ENCODE measurements at places on chromosomes 3 and 15.
A peak's percentile ranks its signal among the peaks of the same experiment; 100 is the strongest.

DNA sequence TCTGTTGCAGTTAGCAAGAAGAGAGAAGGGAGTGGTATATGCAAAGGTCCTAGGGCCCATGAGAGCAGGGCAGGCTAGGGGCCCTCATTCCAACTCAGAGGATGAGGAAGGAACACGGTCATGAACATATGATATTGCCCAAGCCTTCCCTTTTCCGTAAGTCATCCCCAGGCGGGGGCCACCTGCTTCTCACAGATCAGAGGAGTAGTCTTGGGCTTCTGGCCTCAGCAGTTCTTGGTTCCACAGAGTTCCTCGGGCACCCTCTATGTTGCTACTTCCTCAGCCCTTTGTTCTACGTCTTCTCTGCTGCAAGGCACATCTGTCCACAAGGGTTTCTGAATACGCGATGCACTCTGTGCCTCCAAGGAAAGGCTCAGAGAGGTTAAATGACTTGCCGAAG is 25.3 kb downstream of the EPHB3 start:
- DNase-seq, result no peak

DNA sequence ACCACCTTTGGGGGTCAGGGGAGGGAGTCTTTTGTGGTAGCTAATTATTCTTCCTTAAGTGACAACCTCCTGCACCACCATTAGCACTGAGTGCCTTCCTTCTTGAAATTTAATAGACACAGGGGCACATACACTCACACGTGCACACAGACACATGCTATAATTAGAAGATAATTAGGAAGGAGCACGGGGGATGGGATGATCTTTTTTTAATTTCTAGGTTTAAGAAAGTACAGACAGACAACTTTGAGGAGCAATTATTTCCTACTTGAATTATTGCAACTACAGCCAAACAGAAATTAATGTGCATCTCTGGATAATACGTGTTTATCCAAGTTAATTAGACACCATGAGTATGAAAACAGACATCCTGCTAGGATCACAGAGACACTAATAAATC is 44.8 kb upstream of the GUCA1C start:
- DNase-seq, result no peak

DNA sequence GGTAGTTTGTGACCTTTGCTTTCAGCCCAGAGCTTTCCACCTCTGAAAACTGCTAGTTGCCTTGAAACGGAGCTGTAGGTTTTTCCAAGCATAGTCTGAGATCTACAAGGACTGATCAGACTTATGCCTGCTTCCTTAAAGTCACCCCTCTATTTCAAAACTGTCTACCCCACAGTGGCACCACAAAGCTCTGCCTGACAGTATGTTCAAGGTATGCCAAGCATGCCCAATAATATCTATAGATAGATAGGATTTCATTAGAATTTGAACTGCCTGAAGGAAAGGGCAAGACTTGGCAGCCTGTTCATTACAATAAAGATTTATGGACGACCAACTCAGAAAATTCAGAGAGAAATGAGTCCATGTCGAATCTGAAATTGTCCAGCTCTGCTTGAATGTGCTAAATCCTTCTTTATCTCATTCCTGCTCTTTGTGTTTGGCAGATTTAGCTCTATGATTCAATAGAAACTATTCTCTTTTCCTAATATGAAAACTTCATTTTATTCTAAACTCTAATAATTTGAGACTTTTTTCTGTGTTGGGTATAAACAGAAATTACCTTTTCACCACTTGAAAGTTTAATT is 227.6 kb upstream of the TBC1D5 start:
- no peak for DNase-seq

- DNase-seq, result no peak
These were observed 976.0 kb downstream of the ROBO1 start for GRCh38 chr3:78791753-78792152.

GRCh38 chr15:57537072-57537471 is 54.6 kb upstream of the MYZAP start:
- no peak for DNase-seq

GRCh38 chr15:41291065-41291631 is 41.2 kb downstream of the OIP5 start:
- no peak for DNase-seq

DNA sequence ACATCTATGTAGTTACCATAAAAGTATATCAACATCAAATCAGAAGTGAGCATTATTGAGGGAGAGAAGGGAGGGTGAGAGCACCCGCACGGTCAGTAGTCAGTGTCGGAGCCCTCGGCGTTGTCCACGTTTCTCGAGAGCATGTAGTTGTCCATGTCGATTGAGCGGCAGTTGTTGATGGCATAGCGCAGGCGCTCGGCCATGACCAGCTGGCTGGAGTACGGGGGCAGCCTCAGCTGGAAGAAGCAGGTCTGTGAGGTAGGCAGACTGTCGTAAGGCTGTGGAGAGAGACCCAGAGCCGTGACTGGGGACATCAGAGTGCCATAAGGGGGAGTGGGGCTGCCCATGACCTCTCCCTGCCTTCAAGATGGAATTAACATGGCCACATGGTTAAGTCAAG is 11.8 kb downstream of the FBXL22 start:
- no peak for DNase-seq

GRCh38 chr3:66499881-66500575 is 794 bp downstream of the LRIG1 start:
- DNase-seq, result peak; percentile 47

DNA sequence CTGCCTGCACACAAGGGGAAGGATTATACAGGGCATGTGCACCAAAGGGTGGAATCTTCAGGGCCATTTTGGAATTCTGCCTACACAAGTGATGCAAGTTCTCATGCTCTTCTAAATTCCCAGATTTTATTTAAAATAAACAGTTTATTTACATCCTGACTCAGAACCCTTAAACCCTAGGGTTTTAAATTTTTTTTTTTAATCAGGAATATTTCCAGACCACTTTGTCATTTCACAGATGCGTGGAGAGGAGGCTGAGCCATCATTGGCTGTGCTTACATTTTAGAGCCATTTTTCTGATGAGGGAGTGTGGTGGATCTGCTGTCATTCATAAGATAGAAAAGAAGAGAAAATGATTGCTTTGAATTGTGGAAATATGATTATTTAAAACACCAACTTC is 65.2 kb upstream of the MNS1 start:
- DNase-seq, result no peak

- DNase-seq, result no peak
These were observed 436 bp downstream of the ADPGK start for GRCh38 chr15:72783004-72783639.

DNA sequence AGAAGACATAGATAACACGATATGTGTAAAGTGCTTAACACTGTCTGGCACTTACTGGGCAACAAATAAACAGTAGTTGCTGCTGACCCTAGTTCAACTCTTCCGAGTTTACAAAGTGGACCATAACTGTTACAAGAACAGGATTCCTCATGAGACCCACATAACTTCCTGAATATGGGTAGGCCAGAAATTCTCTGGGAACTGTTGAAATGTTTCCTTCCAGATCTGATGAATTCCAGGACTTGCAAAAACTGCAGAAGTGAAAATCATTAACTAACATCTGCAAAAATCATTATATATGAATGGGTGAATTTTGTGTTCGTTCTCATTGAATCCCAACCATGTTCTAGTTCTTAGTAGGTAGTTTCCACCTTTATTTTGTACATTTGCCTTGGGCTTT is 181.7 kb upstream of the MME start:
- DNase-seq, result no peak

GRCh38 chr15:66042624-66043023 is 173.3 kb downstream of the RAB11A start:
- no peak for DNase-seq

DNA sequence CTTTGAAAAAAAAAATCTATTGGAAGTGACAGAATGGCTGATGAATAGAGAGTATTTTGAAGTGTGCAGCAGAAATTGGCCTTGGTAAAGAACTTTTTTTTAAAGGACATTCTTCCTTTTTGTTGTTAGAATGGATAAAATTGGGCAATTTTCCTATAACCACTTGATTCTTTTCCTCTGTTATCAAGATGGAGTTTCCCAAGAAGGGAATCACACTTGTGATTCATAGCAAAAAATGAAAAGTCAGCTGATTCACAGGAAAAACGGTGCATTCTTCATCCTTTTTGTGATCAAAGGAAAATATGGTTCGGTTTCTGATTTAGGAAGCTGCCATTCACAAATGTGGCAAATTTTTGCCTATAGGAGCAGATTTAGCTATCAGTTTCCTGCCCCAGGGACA is 486.8 kb downstream of the GBE1 start:
- DNase-seq, result no peak

GRCh38 chr15:89963301-89964231 is 37.6 kb upstream of the ZNF710 start:
- no peak for DNase-seq

GRCh38 chr3:129398803-129399144 is 29.7 kb downstream of the EFCAB12 start:
- DNase-seq, result no peak

DNA sequence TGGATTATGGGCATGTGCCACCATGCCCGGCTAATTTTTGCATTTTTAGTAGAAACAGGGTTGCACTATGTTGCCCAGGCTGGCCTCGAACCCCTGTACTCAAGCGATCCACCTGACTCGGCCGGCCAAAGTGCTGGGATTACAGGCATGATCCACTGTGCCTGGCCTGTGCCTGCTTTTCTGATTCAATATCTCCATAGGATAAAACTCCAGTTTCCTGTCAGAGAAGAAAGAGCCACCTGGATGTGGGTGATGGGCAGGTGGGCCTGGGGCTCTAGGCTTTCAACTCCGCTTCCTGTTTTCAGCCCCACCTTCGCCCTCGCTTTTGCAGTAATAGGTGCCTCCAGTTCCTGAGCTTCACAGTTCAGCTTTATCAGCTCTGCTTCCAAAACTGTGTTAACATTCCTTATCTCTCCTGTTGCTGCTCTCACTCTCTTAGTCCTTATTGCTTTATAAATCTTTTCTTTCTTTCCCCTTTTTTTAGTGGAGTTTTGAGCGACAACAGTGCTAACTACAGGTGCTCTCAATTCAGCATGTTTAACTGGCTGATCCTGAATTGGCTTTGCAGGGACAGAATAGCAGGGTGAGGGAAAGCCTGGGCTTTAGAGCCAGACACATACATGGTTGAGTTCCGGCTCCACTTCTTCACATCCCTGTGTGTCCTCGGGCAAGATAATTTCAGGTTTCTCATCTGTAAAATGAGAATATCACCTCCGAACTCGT is 21.1 kb upstream of the PDE8A start:
- no peak for DNase-seq

- no peak for DNase-seq
These were observed 970.8 kb downstream of the PLOD2 start for GRCh38 chr3:145190138-145190537.

DNA sequence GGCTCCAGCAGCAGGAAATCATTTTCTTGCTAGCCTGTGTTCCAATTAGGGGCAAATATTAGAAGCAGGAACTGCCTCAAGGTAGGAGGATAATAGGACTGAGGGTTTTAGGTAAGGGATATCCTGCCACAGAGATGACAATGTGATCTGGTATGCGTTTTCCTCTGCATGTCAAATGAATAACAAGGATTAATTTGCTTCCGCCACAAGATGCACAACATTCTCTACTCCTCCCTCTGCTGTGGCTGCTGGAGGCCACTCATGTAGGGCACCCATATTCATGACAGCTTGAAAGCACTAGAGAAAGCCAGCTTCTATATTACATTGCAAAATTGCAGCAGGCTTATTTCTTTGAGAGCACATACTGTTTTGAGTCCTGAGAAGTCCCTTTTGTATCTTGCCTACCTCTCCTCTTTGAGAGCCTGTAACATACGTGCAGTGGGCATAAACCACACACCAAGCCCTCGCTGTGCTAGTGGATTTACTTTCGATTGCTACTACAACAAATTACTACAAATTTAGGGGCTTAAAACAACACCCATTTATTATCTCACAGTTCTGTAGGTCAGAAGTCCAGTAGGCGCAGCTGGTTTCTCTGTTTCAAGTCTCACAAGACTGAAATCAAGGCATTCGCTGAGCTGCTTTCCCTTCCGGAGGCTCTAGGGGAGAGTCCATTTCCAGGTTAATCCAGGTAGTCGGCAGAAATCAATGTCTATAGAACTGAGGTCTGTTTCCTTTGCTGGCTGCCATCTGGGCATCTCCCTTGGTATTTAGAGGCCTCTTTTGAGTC is 5.9 kb upstream of the CD47 start:
- no peak for DNase-seq

GRCh38 chr15:38670128-38671005 is 105.8 kb upstream of the RASGRP1 start:
- peak; percentile 80 for DNase-seq

Measured in stimulated activated naive CD8-positive, alpha-beta T cell treated with anti-CD3 and anti-CD28 coated beads, Interleukin-15, amount 100 ng/mL, for 72 hours (primary cell).